ENCODE measurements at places on chromosomes 12 and 14.

GRCh38 chr14:101525640-101526527 lies 35.4 kb upstream of the DIO3 start:
- DNase-seq = no peak

DNA sequence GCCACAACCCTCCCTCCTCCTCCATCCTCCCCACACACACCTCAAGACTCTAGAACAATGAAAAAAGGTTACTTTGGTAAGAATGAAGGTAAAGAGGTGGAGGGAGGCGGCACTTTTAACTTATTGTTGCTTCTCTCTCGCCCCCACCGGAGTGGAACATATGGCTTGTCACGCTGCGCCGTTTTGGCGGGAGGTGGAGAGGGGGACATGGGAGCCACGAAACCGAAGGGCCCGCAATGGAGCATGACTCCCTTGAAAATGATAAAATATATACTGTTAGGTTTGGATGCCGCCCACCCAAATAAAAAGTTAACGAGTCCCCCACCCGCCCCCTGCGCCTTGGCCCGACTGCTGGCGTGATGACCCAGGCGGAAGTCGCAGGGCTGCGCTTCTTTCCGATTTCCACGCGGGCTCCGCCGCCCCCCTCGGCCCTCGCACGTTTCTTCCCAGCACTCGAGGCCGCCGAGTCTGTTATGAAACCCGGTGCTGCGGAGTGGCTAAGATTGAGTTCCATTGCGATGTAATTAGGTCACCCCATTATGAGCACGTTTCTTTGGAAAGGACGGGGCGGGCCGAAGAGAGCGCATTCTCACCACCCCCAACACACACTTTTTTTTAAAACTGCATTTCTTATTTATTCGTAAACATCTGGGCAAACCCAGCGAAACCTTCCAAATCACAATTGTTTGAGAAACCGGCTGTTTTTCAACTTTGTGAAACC lies 1.4 kb upstream of the ZFP36L1 start:
- no peak for DNase-seq

DNA sequence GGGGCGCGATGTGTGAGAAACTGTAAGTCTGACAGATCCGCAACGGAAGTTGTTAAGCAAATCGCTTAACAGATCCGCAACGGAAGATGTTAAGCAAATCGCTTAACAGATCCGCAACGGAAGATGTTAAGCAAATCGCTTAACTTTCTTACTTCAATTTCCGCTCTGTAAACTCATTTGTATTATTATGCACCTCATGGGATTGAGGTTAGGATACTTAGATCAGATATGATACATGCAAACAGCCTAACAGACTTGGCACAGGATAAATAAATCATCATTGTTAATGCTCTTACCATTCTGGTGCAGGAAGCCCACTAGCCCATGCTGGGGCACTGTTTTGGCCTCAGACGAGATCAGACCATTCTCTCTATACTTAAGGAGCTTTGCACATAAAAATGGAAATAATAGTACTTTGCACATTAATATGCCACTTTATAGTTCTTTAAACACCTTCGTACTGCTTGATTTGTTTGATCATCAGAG lies 399 bp downstream of the NCAPD2 start:
- DNase-seq = no peak

DNA sequence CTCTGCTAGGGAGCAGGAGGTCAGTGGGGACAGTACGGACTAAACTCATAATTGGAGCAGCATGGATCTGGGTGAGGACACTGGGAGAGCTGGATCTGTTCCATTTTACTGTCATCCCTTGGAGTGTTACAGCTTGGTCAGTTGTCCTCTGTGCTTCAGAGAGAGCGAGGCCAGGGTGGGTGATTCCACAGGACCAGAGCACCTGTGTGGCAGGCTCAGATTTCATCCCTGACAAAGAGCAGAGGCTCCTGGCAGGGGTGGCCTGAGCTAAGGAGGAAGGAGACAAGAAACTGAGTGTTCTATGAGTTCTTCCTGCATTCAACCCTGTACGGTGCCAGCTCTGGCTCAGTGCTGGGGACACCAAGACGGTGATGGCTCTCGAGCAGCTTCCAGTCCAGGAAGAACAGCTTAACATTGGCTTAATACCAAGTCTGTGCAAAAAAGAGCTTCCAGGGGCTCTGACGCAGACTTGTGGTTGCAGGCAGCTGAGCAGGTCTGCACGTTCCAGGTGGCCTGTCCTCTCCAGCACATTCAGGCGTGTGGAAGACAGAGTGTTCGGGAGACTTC lies 8.4 kb upstream of the PGF start:
- no peak for DNase-seq

DNA sequence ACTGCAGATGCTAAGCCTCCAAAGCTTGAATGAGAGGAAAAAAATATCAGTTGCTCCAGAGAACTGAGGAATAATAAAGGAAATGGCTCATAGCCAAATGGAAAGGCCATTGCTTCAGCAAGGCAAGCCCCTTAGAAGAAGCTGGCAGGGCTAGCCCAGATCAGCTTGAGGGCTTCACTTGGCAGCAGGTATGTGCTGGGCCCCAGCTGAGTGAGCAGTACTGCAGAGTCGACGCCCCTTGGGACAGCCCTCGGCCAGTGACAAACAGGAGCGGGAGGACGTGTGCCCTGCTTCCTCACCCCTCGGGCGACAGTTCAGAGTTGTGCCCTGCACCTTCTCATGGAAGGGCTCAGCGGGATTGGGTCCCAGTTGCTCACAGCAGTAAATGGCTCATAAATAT lies 1031.2 kb upstream of the TMEM132C start:
- no peak for DNase-seq

GRCh38 chr12:101287357-101287756 lies 7.5 kb downstream of the UTP20 start:
- DNase-seq = no peak

GRCh38 chr12:121637231-121637914 lies 11.0 kb downstream of the ORAI1 start:
- no peak for DNase-seq

- no peak for DNase-seq
These were observed 26.0 kb downstream of the TBX3 start for GRCh38 chr12:114658002-114658441.

DNA sequence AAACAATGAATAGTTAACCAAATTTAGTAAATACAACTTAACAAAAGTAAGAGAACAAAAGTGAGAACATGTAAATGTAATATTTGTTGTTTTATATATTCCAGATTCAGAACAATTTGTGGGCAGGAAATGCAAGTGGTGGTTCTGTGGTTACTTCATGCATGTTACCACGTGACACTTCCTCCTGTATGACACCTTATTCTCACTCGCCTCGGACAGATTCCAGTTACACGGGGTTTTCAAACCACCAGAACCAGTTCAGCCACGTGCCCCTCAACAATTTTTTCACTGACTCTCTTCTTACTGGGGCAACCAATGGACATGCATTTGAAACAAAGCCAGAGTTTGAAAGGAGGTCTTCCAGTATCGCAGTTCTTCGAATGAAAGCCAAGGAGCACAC lies 21.0 kb downstream of the ALX1 start:
- no peak for DNase-seq
